ENCODE measurements at places on chromosomes 1 and 21.
A peak's percentile ranks its signal among the peaks of the same experiment; 100 is the strongest.

DNA sequence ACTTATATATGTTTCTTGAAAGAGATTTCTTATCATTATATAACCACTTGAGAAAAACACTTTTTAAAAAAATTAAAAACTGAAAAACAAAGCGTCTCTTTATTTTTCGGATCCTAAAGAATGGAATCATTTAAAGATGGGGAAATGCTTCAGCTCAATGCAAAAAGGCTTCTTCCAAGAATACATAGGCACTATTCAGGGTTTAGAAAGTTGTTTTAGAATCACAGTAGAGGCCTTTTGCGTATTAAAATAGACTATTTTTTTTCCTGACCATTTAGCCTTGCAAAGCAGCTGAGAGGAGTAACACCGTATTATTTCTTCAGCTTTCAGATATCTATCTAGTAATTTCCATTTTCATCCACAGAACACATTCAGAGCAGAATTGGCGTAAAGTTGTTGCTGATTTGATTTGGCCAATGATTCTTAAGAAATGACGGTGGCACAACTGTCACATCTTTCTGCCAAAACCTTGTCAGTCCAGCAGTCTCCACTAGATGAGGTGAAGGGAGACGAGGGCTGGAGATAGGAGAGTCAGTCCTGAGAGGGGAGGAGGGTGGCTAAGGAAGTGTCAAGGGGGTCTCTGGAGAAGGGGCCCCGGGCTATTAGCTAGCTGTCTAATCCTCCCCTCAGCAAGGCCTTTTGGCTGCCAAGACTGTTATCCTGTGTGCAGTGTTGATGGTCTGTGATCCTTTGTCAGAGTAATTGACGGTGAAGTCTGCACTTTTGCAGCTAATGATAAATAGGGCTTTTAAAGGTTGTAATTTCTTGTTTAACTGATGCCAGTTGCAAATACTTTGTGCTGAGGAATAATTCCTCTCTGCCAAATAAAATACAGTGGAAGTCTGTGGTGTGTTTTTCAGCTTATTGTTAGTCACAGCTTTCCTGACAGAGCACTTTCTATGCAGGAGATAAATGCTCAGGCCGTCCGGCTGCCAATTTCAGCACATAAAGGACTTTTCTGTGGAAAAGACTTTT lies 34.7 kb downstream of the PRRX1 start:
- DNase-seq = no peak

DNA sequence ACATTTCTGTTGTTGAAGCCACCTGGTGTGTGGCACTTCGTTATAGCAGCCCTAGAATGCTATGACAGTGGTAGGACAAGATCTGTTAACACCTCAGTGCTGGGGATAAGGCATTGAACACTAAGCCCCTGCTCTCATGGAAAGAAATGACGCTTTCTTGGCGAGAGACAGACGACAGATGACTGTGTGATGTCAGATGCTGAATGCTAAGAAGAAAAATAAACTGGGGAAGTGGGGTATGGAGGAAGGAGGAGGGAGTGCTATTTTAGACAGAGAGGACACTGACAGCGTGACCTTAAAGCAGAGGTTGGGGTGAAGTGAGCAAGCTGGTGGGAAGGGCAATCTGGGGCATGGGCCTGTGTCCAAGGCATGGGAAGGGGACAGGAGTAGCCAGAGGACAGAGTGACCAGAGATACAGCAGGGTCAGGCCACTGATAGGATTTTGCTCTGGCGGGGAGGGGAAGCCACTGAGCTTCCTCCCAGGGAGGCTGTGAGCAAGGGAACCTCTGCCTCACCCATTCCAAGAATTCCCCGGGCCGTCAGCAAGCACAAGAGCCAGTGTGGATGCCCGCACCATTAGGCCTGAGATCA lies 15.2 kb downstream of the DOP1B start:
- no peak for DNase-seq

- no peak for DNase-seq
These were observed 22.1 kb downstream of the ACOT11 start for GRCh38 chr1:54570161-54570560.

DNA sequence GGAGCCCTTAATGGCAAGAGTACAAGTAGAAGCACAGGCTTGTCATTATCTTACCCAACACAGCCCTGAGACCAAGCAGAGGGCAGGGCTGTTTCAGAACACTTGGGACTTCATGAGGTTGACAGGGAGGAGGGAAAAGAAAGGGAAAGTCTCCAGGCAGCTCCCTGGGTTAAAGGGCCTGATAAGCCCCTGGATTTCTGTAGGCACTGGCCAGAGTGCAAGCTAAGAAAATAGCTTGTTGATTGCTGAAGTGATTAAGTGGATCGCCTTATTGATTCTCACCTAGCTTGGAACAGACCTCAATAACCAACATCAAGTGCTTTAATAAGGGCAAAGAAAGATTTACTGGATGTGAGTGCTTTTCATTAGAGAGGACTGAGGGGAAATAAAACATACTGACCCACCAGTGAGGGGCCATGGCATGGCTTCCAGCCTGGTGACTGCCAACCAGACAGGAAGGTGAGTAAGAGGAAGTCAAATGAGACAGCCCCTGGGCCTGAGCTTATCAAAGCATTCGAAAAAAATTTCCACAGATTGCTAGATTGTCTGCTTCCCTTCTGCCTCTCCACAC lies 121.4 kb upstream of the NFIA start:
- DNase-seq = peak; percentile 87

DNA sequence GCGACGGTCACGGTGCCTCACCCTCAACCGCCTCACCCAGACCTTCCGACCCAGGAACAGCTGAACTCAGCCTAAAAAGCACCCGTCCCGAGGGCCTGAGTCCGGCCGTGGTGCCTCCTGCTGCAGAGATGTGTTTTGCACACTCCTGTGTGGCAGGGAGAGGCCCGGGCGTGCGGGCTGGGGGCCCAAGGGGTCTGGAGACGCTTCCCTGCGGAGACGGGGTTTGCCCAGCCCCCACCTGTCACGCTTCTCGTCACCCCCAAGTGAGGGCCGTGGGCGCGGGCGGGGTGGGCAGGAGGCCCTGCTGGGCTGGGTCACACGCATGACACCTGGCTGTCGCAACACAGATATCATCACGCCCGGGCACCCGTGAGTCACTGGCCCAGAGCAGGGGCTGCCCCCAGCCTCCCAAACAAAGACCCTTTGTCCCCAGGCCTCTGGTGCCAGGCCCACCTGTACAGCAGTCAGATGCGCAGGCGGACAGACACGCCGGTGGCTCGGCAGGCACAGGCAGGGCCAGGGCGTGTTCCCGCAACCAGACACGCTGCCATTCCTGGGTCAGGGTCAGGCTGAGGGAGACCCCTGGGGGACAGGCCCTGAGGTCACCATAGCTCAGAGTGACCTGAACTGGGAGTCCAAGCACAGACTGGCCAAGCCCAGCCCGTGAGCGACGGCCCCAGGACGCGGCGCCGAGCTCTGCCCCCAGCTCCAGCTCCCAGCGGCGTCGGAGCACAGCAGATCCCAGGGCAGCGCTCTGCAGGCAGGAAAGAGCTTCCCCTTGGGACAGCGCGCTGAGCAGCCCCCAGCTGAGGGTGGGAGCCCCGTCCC lies 6.1 kb downstream of the B3GALT6 start:
- no peak for DNase-seq

GRCh38 chr1:224922404-224923164 lies 6.9 kb upstream of the DNAH14 start:
- peak; percentile 39 for DNase-seq

DNA sequence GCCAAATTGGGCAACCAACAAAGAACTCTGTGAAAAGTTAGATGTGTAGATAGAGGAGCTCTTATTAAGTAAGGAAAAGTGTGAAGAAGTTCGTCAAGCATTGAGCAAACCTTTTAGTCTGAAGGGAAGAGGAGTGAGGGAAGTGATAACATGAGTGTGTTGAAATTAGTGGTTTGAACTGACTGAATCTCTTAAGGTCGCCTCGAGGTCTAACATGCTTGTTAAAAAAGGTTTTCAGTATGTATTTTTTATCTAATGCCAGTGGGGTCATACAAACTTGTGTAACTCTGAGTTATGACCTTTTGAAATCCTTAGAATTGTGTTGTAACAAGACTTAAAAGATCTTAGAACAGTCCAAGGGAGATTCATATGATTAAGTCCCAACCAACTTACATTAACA lies 34.1 kb downstream of the SOAT1 start:
- DNase-seq = peak; percentile 12

- no peak for DNase-seq
These were observed 20.9 kb downstream of the CAPN2 start for GRCh38 chr1:223732993-223733798.

- no peak for DNase-seq
These were observed 217.5 kb downstream of the CAMTA1 start for GRCh38 chr1:7002728-7003127.

GRCh38 chr1:115969509-115969908 lies 6.8 kb upstream of the SLC22A15 start:
- no peak for DNase-seq

Data from hematopoietic multipotent progenitor cell treated with erythropoietin and hydrocortisone succinate and interleukin-3 and kit ligand, for 8 days (in vitro differentiated cells).